ENCODE measurements at places on chromosomes 1 and 21. TPM values are rescaled to one million over a fixed set of nuclear protein-coding genes. Genes with fewer than 3 reads are reported as not detected.
A peak's percentile ranks its signal among the peaks of the same experiment; 100 is the strongest.

DNA sequence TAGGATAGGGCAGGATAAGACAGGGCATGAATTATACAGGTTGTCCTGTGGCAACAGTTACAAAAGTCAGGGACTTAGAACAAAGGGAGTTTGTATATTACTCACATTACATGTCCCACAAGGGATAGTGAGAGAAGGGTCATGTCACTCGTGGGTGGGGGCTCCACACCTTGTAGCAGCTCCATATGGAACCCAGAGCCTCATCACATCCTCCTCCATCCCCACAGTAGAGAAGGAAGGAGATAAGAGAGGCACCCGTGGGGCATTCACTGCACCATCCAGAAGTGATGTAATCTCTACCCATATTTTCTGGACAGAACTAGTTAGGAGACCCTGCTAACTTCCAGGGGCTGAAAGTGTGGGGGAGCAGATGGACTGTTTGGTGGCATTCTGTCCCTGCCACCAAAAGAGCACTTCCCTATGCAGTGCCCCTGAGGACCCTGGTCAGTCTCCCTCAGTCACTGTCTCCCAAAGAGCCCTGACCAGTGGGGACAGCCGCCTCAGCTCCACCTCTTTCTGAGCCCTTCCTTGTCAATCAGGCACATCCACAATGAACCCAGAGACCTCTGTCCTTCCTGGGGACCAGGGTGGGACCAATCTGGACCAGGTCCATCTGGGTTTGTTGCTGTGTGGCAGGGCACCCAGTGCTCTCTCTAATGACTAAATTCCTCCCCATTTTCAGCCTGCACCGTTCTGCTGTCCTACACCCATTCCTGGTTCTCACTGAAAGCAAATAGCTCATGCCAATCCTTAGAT is 154.8 kb upstream of the ETV3 start:
- no peak for DNase-seq

The CELA3B gene
- not detected for polyA plus RNA-seq

DNA sequence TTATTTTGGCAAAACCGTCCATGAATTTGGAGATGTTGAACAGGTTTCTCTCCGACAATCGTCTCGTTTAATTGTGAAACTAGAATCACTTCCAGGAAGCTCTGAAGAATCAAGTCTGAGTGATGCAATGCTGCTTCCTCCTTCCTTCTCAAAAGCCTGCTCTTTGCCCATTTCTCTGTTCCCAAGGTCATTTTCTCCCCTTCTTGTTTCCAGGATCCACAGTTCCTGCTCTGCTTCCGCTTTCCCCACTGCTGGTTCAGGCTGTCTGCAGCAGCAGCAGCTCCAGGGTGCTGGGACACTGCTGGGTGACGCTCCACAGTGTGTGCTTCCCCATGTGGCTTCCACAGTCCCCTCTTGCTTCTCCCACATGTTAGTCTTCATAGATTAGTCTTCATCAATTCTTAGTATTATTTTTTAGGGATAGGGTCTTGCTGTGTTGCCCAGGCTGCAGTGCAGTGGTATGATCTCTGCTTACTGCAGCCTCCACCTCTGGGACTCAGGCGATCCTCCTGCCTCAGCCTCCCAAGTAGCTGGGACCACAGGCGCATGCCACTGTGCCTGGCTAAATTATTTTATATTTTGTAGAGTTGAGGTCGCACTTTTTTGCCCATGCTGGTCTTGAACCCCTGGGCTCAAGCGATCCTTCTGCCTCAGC is 156.2 kb downstream of the DYRK1A start:
- DNase-seq, result no peak

The BOLA1 gene
- polyA plus RNA-seq, result 22.0 TPM

The LEMD1 gene
- polyA plus RNA-seq, result 4.6 TPM

DNA sequence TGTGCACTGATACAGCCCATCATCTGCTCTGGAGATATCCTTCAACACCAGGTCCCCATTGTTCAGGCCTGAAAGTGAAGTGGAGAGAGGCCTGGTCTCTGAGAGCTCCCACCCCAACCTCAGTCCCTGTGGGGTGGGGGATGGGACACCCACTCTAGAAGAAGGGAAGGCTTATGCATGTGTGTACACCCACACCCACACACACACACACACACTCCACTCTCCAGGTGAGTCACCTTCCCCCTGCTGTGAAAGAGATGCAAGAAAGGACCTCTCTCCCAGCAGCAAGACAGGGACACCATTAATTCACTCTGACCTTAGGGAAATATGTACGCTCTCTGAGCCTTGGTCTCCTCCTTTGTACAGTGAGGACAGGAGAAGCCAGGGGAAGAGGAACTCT is 5.9 kb downstream of the VSIG8 start:
- DNase-seq, result no peak

The TRNP1 gene
- 6.0 TPM for polyA plus RNA-seq

DNA sequence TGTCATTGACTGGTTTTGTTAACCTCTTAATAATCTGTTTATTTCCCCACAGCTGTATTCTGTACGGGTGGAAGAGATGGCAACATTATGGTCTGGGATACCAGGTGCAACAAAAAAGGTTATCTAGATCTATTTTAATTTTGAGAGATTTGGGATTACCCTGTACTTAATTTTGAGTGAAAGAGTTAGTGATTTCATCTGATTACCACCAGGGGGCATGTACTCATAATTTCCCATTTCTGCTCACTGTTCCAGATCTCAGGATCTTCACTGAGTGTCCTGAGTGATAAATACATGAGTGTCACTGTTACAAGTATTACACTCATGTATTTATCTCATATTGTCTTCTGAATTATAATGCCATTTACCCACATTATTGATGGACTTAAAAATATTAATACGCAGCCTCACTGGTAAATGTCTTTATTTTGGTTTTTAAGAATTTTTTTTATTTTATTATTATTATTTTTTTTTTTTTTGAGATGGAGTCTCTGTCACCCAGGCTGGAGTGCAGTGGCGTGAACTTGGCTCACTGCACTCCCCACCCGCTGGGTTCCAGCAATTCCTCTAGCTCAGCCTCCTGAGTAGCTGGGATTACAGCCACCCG is 27.4 kb downstream of the DTL start:
- peak; percentile 22 for DNase-seq

DNA sequence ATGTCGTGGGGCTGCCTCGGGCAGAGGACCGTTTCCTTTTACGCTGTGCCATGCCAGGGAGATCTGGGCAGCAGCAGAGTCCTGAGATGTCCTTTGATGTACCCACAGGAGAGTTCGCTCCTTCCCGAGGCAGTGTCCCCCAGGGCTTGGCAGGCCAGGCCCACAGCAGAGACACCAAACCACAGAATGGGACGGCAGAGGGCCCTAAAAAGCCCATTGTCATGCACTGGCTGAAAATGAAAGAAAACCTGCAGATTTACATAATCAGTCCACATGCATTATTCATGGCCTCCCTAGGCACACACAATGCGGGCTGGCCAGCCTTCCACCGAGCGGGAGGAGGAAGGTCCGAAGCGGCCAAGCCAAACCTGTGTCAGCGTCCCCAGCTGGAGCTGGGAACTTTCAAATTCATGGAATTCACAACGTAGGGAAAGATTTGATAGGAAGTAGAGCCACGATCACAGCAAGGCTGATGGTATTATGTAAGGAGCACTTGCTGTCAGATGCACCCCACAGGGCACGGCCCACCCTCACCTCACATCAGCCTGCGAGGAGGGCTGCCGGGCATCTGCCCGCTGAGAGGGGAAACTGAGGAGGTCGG is 25.3 kb upstream of the EFHD2 start:
- no peak for DNase-seq

DNA sequence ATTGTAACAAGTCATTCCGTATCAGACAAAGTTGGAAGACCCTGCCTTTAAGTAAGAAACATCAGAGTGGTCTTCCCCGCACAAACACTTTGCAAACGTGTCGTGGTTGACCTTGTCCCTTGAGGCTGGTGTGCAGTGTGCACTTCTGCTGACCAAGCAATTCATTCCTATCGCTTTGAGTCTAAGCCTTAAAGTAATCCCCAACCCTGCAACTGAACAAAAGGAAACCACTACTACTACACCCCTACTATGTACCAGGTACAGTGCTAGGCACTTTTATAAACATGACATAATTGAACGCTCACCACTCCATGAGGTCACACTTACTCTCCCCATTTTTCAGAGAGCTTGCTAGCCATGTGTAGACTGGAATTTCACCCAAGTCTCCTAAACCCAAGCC is 10.6 kb downstream of the ITPKB start:
- no peak for DNase-seq

GRCh38 chr1:221032637-221033280 is 153.5 kb downstream of the HLX start:
- peak; percentile 30 for DNase-seq

GRCh38 chr1:25765923-25766589 is 33.9 kb upstream of the SELENON start:
- DNase-seq, result no peak

The DNM3 gene
- 4.1 TPM for polyA plus RNA-seq

The F3 gene
- polyA plus RNA-seq, result 41.2 TPM

DNA sequence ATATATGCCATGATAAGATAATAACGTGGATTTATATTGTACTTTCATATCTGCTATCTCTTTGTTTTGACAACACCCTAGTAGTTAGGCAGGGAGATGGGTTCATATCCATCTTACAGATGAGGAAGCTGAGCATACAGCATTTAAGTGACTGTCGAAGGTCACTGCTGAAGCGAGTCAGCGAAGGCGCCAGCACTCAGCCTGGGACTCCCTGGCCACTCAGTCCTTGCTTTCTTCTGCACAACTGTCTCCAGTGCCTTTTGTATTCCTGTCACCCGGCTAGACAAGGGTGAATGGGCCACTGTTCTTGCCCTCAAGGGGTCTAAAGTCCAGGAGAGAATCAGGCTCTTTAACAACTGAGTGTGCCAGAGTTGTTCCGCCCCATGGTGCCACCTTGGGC is 3.1 kb downstream of the ARHGEF10L start:
- no peak for DNase-seq

GRCh38 chr1:165536016-165536415 is 7.8 kb upstream of the LRRC52 start:
- DNase-seq, result no peak

DNA sequence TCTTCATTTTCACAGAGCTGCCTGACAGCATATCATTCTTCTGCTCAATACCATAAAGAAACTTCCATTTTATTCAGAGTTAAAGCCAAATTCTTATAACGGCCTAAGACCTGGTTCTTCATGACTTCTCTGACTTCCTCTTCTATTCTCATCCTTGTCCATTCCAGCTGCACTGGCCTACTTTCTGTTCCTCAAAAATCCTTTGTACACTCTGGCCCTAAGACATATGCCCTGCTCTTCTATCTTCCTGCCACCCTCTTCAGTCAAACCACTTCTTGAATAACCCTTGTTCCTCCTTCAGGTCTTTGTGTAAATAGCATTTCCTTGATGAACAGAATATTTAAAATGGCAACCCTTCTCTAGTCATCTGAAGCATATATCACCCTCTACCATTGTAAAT is 1338.7 kb upstream of the ADGRL2 start:
- no peak for DNase-seq

DNA sequence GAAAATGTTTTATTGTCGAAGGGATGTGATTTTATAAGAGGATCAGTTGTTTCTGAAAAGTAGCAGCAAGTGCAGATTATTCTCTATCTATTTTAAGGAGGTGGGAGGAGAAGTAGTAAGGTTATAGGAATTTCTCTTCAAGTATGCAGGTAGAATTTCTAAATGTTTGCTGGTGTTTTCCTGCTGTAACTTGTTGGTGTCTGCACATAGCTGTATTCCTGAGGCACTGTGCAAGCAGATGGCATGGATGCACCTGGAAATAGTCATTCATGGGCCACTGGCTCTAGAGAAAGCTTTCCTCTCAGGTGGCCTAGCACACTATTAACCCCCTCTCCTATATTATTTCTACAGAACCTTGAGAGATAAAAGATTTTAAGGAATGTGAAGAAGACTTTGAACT is 30.3 kb upstream of the PODN start:
- DNase-seq, result no peak

DNA sequence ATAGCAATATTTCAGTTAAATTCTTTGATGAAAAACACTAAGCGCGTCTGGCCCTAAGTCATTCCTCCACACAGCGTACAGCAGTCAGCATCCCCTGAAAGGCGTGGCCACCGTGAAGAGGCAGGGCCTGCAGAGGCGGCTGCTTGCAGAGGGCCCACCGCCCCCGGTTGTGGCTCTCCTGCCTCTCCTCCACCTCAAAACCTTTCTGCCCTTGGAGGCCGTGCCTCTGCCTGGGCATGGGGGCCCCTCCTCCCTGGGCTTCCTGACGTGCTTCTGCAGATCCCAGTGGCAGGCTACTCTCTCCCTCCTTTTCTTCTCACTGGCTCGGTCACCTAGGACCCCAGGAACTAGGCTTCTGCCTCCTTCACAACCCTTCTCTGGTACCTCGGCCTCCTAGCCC is 16.2 kb downstream of the CLSTN1 start:
- no peak for DNase-seq

The SLX9 gene
- polyA plus RNA-seq, result 17.9 TPM

- no peak for DNase-seq
These were observed 325.8 kb downstream of the RYR2 start for GRCh38 chr1:237367758-237368157.

- DNase-seq, result no peak
These were observed 21.8 kb downstream of the RWDD3 start for GRCh38 chr1:95255826-95256225.

DNA sequence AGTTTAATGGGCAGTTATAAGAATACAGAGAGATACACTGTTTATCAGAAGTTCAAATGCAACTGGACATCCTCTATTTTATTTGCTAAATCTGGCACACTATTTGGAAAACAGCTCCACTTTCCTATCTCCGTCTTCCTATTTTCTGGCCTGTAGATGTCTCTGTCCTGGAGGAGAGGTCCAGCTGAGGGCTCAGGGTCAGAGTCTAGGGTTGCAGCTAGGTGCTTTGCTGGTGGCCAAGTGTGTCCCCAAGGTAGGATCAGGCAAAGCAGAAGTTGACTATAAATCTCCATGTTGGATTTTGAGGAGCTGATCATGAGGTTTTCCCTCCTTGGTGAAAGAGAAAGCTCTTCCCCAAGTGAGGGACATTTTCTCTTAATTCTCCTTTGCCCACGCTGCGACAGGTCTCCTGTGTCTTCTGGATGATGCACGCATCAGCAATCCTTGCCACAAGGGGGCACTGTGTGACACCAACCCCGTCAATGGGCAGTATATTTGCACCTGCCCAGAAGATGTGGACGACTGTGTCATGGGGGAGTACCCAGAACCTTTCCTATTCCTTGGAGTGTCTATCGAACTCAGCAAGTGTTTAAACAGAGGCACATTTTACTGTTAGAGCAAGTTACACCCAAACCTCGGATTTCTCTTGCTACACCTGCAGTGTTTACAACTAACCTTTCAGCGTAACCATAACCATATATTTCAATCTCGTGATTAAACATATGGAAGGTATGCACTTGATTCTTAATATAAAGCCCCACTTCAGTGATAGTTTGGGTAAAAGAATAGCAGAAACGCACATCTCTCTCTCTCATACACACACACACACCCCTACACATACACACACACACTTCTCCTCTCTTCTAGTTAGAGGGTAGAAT is 10.2 kb downstream of the ADAM30 start:
- DNase-seq, result no peak

The CAMK1G gene
- polyA plus RNA-seq, result 4.7 TPM

The ZNF436 gene
- polyA plus RNA-seq, result 31.8 TPM

The FYB2 gene
- polyA plus RNA-seq, result 0.96 TPM

The PADI4 gene
- polyA plus RNA-seq, result 1.4 TPM

DNA sequence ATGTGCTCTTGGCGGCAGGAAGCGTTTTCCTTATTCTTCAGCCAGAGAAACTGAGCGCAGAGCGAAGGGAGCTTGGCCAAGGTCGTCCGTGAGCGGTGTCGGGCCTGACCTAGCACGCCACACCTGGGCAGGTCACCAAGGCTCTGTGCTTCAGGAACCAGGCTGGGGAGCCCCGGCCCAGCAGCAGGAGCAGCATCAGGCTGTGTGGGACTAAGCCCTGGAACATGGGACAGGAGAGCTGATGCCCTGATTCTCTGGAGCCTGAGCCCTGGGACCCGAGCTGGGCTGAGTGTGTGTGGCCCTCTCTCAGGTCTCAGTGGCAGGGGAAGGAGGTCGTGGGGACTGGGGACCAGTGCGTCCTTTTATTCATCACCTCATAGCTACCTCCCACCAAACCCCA is 65.2 kb upstream of the ABCG1 start:
- no peak for DNase-seq

Data from renal pelvis (tissue), 12 donors.